ENCODE measurements at places on chromosomes 13 and 19.

DNA sequence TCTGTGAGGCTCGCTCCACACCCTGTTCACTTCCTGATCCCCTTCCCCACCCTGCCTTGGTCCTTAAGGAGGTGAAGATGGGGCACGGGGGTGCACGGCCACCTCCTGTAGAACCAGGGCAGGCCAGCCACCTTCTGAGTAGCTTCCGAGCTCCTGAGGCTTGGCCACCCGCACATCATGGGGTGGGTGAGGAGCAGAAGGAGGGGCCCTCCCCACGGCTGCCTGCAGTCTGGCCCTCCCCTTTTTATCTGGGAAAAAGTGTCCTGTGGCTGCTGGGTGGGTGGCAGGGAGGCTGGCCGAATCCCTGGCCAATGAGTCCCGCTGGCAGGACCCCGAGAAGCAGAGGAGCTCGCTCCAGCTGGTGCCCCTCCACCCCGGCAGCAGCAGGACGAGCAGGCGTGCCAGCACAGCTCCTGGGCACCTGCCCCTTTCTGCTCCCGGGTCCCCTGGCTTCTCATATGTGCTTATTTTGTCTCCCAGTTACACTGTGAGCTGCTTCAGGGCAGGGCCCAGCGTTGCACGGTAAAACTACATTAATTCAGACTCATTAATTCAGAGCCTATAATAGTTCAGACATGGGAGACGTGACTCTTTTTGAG is 135.0 kb downstream of the KDM4B start:
- DNase-seq, result no peak

DNA sequence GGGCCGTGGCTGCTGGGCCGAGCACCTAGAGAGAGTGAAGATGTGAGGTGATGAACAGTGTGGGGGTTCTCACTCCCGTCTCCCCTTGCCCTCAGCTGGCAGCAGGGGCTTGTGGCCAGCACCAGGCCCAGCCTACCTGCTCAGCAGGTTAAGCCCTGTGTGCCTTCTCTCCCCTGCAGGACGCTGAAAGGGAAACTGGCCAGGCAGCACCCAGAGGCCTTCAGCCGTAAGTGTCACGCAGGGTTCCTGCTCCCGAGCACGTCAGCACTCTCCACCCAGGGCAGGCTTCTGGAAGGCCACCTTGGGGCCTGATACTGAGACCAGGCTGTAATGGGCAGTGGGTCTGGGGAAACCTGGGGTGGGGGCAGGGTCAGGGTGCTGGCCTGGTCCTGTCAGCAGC is 4.7 kb upstream of the UBA52 start:
- DNase-seq, result no peak

DNA sequence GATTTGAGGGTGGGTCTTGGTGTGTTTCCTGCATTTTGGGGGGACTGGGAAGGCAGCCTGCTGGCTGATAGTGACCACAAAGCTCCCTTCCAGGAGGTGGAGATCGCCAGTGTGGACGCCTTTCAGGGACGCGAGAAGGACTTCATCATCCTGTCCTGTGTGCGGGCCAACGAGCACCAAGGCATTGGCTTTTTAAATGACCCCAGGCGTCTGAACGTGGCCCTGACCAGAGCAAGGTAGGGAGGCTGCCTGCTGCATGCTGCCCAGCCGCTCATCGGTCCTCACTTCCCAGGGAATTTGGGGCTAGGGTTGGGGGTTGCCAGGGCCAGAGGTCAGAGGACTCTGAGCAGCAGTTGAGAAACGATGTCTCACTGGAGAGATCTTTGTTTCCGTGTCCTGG is 30.2 kb downstream of the UPF1 start:
- no peak for DNase-seq

DNA sequence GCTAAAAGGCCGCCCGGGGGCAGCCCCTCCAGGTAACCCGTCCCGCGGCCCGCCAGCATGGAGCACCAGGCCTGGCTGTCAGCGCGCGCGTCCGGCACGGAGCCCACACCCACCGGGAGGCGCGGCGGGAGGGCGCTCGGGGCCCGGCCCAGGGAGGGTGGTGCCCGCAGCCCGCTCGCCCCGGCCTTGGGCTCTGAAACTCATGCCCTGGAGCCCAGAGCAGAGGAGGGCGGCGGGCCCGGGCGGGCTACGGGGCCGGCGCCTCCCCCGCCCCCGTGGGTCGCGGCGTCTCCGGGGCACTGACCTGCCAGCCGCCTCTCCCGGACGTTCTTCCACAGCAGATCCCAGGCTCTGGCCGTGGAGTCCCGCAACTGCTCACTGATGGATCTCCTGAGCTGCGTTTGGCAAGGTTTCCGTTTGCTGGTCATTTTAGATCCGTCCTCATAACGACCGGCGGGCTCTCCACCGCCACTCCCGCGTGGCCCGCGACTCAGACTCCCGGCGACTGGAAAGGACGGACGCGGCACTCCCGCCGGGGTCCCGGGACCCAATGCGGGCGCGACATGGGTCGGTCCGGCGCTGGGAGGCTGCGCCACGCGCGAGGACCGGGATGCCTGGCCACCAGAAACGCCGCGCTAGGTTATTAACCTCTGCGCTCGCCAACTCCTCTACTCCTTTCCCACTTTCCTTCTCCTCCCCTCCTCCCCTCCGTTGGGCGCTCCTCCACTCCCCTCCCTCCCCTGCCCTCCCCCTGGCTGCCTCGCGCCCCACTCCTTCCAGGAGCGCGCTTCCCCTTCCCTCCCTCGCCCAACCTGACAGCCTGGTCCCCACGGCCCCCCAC is 64.7 kb upstream of the STARD13 start:
- DNase-seq, result no peak

GRCh38 chr13:52736891-52737290 is 2.7 kb downstream of the CNMD start:
- DNase-seq, result no peak

GRCh38 chr13:103961784-103962183 is 895.6 kb upstream of the SLC10A2 start:
- DNase-seq, result no peak

DNA sequence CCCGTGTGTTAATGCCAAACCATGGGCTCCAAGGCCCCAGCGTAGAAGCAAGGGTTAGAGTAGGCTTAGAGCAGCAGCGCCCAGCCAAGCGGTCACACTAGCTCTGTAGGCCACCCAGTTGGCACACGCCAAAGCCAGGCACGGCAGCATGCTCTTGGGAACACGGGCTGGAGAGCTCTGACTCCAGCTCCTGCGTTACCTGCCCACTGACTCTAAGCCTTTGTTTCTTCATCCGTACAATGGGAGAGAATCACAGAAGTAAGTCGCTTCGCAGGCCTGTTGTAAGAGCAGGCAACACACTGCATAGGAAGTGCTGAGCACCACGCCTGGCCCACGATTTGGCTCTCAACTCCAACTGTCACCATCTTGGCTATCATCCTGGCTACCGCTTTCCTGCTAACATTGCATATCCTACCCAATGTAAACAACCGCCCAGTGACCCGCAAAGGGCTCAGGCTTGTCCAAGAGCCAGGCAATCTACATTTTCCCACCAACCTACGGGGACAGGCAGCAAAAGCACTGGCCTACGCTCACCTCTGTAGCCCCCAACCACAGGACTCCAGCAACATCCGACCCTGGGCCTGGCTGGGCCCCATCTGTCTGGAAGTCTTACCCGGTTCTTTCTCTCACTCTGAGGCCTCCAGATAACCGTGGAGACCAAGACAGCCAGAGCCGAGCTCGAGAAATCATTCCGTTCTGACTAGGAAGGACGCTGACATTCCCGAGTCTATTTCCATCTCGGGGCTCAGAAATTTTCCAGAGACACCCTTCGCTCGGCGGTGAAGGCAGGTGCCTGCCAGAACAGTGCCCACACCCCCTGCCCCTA is 91.5 kb upstream of the ZNF507 start:
- DNase-seq, result no peak

GRCh38 chr19:35457173-35457572 is 9.1 kb downstream of the FFAR2 start:
- no peak for DNase-seq

- no peak for DNase-seq
Observed at GRCh38 chr13:77878190-77878589, 40.4 kb downstream of the EDNRB start.

Measured in stimulated activated CD4-positive, alpha-beta T cell treated with anti-CD3 and anti-CD28 coated beads, Interleukin-4, amount 100 ng/mL, for 24 hours (primary cell).